ENCODE measurements at places on chromosomes 2 and 18.

DNA sequence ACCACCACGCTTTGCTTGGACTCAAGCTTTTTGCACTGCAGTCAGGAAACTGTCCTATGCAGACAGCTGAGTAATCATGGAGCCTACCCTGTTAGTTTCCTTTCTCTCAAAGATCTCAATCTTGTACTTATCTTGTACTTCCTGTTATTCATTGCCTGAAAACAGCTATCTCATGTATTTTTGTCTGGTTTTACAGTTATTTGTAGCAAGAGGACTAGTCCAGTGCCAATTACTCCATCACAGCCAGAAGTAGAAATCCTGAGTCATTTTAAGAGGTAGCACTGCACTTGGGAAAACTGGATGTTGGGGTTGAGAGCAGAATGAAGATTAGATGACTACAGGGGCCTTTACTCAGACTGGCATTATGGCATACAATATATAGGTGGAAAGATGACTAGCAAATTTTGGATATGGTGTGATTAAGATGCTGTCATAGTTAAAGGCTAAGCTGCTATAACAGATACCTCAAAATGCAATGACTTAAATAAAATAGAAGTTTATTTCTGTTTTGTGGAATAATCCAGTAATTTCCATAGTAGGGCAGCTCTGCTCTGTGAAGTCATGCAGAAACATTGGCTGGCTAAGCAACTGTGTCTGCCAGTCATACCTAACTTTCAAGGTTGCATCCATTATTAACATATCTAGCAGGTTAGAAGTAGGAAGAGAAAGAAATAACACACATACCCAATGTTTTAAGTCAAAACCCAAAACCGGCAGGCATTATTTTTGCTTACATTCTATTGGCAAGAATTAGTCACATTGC is 21.1 kb upstream of the CHMP3 start:
- H3K27me3 ChIP-seq: no peaks in the 10 kb centered on the region
- no peaks in the 10 kb centered on the region for H3K36me3 ChIP-seq
- H3K4me1 ChIP-seq: no peaks in the 10 kb centered on the region
- DNase-seq: no peak

DNA sequence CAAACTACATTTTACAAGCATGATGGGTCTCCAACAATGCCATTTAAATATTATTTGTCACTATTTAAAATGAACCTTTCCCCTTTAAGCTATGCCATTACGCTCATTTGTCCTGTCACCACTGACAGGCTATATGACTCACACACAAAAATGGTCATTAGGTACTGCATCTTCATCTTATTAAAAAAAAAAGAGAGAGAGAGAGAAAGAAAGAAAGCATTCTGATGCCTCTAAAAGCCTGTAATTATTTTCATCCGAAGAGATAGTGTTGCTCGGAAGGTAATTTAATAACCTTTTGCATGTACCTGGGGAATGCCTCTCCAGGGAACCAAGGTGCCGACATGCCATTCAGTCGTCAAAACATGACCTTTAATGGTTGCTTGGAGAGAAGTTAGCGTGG is 226.7 kb downstream of the ARHGAP15 start:
- H3K27me3 ChIP-seq: no peaks in the 10 kb centered on the region
- no peak overlapping the region for H3K27ac ChIP-seq
- no peaks in the 10 kb centered on the region for H3K4me1 ChIP-seq
- H3K36me3 ChIP-seq: no peaks in the 10 kb centered on the region
- no peak overlapping the region for H3K4me3 ChIP-seq

DNA sequence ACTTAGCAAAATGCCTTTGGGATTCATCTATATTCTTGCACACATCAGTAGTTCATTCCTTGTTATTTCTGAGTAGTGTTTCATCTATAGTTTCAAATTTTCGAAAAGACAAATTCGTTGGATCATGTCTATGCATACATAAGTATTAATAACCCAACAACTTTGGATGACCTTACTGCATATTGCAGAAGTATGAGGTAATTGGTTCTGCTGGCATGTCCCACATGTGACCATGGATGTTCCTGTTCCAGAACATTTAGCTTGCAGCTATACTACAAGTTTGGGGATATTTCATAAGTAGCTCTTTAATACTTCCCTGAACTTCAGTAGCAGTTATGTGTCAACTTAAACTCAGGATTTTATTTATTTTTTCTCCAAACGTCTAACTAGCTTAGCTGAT is 44.9 kb downstream of the APLF start:
- no peaks in the 10 kb centered on the region for H3K4me1 ChIP-seq
- no peak overlapping the region for H3K4me3 ChIP-seq
- H3K27me3 ChIP-seq: no peaks in the 10 kb centered on the region
- no peaks in the 10 kb centered on the region for H3K36me3 ChIP-seq
- DNase-seq: no peak
- H3K27ac ChIP-seq: no peak overlapping the region

DNA sequence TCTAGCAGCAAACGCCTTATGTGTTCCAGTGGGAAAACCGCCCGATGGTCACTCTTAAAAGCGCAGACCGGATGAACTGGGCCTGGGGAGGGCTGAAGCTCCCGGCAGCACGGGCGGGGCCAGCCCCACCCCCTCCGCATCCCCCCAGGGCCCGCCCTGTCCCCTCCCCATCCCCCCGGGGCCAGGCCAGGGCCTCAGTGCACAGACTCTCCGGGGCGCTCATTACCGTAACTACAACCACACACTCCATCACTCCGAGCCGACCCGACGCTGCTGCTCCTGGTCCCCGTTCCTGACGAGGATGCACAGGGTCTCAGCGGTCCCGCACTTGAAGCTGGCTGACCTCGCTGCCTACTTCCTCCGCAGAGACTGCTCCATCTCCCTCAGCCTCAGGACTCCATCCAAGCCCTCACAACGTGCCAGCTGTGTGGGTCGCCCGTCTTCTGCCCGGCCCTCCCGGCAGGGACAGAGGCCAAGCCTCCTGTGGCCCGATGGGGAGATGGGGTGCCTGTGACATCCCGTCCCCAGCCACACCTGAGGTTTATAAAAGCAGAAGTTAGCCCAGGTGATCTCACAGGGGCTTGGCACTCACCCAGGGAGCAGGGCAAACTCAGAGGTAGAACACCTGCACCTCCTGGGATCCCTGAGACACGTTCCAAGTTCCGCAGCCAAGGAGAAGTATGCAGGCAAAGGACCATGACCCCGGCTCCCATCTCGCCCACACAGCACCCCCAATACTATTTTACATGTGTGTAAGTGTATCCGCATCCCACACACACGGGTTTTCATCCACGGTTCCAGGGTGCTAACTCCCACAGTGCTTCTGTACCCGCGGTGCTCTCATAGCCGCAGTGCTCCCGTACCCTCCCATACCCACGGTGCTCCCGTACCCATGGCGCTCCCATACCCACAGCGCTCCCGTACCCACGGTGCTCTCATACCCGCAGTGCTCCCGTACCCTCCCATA is 36.0 kb downstream of the SLC66A2 start:
- H3K4me1 ChIP-seq: no peaks in the 10 kb centered on the region
- no peak overlapping the region for H3K27ac ChIP-seq
- H3K36me3 ChIP-seq: peaks cover 58% of the 10 kb centered on the region

DNA sequence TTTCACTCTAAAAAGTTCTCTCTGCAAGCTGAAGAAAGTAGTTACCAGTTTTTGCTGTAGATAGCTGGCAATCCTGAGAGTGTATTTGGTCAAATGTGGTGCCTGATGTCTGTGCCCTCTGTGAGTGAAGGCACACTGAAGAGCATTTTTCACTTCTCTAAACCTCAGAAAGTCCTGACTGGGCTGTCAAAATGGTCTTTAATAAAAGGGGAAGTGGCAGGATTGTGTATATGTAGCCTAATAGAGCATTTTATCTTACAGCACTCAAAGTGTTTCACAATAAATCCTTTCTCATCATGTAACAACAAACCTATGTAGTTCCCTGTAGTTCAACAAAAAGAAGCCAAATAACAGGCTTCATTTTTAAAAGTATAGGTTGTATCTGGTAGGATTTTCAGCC is 1552.3 kb upstream of the SLC39A10 start:
- no peaks in the 10 kb centered on the region for H3K27me3 ChIP-seq
- H3K4me1 ChIP-seq: no peaks in the 10 kb centered on the region
- H3K4me3 ChIP-seq: no peak overlapping the region
- DNase-seq: no peak
- H3K27ac ChIP-seq: no peak overlapping the region
